Stimulated activated CD4-positive, alpha-beta T cell treated with anti-CD3 and anti-CD28 coated beads, Interleukin-4, amount 100 ng/mL, for 4 hours (primary cell): ENCODE measurements at places on chromosomes 5 and 9.

GRCh38 chr9:92650839-92651621, 18.9 kb downstream of the IPPK start:
- no peak for DNase-seq

GRCh38 chr9:116549786-116550660, 137.1 kb upstream of the TRIM32 start:
- no peak for DNase-seq

GRCh38 chr5:127840809-127841208, 137.6 kb downstream of the CCDC192 start:
- no peak for DNase-seq

DNA sequence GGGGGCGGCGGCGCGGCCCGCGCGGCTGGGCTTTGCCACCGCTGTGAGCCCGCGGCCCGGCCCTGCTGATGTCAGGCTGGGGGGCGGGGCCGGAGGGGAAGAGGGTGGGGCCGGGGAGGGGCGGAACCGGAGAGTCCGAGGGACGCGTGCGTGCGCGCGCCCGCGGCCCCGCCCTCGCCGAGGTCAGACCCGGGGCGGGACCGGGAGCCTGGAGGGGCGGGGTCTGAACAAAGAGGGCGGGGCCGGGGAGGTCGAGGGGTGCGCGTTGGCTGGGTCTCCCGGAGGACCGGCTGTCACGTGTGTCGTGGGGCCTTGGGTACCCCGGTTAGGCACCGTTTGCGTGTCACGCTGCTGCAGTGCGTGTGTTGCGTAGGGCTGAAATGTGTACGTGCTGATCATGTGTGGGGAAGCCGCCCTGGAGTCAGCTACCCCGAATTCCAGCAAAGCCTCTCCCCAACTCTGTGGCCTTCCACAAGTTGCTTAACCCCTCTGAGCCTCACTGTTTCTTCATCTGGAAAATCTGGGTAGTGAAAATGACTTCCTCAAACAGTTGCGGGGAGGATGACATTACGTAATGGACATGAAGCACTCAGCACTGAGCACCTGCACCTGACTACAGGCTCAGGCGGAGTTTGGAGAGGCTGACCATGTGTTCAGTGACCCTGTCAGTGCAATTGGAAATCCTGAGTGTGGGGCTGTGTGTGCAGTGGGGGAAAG, at the start of gene RALGDS:
TSS of gene RALGDS (minus strand) at position 43 of the 717 bp plus-strand sequence. CDS start 86 bp downstream, outside the sequence.
- peak; percentile 87 for DNase-seq

- no peak for DNase-seq
Measured at GRCh38 chr5:108251350-108251749, 130.5 kb downstream of the FBXL17 start.

GRCh38 chr9:72526901-72527800, 5.7 kb downstream of the TMC1 start:
- DNase-seq = peak; percentile 62

GRCh38 chr5:148469501-148469935, 85.8 kb downstream of the FBXO38 start:
- DNase-seq = no peak

DNA sequence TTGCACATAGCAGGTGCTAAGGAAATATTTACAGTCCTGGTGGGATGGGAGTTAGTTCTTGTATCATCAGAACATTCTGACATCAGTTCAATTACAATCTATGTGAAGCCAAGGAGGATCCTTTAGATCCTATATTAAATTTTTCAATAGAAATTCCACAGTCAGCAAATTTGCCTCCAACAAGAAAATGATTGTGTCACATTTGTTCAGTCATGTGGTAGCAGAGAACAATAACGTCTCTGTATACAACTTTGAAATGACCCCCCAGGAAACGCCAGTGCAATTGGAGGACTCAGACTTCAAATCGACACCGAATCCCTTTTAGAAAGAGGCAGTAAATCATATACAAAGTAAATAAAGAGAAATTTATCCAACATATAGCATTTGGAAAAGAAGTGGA, 392.1 kb downstream of the DTWD2 start:
- DNase-seq = no peak

GRCh38 chr5:137142764-137143605, 356.1 kb downstream of the SPOCK1 start:
- DNase-seq = no peak

DNA sequence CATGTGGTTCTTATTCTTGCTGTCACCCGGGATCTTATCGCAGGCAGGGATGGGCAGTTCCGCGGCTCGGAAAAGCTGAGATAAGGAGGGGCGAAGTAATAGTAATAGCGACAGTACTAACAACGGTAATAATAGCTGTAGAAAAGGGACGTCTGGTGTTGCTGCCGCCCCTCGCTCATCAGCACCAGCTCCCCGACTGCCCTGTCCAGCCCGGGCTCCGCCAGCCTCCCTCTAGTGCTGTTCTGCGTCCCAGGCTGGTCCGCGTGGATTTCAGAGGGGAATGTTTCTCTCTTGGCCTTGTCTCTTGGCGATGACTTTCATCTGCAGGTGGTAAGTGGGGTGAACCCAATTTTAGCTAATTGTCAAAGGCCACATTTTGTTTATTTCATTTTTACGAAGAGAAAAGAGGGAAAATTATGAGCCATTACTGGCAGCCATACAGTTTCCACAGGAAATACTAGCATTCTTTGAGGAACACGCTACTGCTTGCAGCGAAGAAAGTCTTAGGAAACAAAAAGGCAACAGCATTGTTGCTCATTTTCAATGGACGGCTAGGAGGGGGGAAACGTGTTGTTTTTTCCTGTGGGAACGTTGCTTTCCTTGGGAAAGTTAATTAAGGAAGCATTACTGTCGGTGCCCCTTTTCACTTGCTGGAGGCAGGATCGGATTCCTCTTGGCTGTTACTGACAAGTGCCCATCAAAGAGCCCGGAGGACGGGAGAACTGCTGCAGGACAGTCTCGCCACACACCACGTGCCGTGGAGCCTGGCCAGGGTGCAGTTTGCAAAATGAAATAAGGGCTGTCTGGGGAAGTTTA, 762 bp downstream of the SNCAIP start:
- DNase-seq = no peak

DNA sequence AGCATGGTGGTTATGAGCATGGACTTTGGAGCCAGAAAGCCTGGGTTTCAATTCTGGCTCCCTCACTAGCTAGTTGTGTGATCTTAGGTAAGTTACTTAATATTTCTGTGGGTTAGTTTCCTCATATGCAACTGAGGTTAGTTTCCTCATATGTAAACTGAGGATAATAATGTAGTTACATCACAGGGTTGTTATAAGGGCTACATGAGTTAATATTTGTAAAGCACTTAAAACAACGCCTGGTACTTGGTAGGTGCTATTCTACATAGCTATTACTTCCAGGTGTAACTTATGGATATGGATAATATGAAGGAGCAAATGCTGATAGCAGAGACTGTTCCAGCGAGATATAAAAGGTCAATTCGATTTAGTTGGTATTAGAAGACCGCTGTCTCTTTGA, 69.4 kb upstream of the POU5F2 start:
- DNase-seq = no peak

DNA sequence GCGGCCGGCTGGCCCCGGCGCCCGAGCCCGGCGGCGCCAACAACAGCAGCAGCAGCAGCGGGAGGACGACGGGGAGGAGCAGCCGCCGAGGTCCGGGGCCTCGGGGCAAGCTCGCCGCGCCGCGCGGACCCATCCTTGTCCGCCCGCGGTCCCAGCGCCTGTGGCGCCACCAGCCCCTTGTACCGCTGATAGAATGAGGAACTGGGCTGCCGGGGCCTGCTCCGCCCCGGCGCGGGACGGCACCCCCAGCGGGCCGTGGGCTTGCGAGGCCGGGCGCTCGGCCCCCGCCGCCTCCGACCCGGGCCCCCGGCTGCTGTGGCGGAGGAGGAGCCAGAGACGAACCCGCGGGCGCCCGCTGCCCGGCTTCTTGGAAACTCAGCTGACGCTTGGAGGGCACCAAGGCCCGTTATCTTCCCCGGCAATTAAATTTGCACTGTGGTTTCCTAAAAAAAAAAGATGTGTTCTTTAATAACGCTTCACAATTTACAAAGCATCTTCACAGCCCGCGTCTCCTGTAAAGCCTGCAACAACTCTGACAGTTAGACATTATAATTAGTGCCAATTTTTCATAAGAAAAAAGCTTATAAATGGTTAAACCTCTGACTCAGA, at the start of gene ARSB:
TSS of gene ARSB (minus strand) at position 195 of the 609 bp plus-strand sequence. CDS start at position 133, 62 bp downstream.
- DNase-seq = peak; percentile 54

GRCh38 chr9:114031037-114031630, 47.0 kb downstream of the AMBP start:
- DNase-seq = no peak

DNA sequence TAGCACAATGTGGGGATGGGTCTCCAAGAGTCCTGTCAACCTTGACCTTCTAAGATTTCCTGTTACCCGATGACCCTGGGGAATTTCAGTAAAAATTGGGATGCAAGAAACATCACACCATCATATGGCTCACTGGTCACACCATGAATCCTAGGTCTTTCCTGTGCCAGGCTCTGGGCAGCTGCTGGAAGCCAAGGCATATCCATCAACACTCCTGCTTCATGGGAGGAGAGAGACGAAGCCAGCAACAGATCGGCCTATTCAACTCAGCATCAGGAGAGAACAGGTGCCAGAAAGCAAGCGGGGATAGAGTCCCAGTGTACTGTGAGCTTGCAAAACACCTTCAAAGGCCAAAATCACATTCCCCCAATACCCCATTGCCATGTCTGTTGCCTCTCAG, 6.5 kb upstream of the NEK6 start:
- DNase-seq = no peak

GRCh38 chr5:36723912-36724311, 117.5 kb downstream of the SLC1A3 start:
- no peak for DNase-seq

DNA sequence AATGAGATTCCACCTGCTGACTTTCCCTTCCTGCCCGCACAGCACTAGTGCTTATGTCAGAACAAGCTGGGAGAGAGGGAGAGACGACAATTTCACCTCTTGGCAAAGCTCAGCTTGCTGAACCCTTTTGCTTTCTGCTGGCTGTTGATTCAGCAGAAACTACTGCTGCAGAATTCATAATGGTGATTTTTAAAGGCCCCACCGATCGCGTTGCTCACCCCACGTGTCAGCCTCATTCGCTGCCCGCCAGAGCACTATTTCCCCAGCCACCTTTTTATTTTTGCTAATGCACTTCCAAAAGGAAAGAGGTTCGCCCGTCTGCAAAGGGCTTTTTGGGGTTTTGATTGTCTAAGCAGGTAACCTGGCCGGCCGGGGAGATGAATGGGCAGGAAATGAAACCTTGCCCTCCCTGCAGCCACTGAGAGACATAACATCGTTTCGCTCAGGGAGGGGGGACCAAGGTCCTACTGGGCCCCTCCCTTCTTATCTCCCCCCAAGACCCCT, 1.3 kb downstream of the PPP2R2B start:
- DNase-seq = peak; percentile 1

DNA sequence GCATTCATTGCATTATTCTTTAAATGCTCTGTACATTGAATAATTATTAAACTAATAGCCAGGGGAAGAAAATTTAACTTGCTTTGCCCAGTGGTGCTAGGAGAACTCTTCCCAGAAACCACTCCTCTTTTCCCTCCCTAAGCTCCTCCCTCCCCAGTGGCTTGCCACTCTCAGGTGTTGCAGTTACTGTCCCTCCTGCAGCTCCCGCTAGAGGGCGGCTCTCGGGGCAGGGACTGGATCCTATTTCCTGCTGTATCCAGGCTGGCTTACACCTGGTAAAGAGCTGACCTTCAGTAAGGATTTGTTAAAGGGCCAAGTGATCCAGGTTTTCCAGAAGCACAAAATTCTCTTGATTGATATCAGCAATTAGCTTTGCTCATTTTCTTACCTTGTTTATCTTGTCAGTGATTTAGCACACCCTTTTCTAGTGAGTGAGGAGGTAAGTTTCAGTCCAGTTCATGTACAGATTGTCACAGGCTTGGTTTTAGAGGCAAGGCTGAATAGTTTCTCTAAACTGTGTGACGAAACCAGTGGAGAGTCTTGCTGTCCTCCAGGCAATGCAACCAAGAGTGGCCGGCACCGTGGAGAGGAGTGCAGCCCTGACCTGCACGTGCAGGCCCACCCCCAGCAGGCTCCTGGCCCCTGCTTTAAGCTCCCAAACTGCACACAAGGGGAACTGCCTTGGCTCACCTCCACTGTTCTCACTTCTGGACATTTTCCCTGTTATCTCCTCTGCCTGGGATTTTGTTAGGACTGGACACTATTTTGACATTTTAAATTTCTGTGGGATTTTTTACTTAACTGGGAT, 423.8 kb downstream of the SPOCK1 start:
- DNase-seq = no peak

- no peak for DNase-seq
Measured at GRCh38 chr9:15295761-15296405, 11.1 kb downstream of the TTC39B start.

DNA sequence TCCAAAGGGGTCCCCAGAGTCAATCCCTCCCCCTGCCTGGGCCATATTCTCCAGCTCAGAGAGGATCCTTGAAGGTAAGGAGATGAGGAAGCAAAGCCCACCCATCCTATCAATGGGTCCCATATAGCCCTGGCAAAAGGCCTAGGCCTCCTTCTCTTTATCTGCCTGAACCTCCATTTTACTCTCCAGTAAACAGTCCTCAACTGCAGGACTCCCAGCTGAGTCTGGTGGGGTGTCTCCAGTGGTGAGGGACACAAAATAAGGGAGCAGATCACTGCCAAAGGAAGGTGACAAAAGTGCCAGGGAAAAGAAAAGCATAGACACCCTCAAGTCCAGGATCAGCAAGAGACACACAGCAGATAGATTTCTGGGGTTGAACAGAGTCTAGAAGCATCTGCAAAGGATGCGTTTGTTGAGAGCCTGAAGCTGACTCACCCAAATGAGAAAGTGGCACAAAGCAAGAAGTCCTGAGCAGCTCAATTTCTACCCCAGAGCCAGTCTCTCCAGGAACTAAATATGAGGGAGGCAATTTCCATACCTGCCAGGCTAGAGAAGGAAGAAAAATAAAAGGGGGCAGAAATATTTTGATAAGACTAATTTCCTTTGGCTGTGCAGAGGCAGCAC, 2.7 kb upstream of the EBF1 start:
- no peak for DNase-seq

- no peak for DNase-seq
Measured at GRCh38 chr5:122362361-122362760, 50.3 kb downstream of the SNCAIP start.

GRCh38 chr5:109143031-109143430, 266.7 kb downstream of the PJA2 start:
- DNase-seq = no peak
